Naive thymus-derived CD8-positive, alpha-beta T cell (primary cell): ENCODE measurements at places on chromosomes 7 and 10.

DNA sequence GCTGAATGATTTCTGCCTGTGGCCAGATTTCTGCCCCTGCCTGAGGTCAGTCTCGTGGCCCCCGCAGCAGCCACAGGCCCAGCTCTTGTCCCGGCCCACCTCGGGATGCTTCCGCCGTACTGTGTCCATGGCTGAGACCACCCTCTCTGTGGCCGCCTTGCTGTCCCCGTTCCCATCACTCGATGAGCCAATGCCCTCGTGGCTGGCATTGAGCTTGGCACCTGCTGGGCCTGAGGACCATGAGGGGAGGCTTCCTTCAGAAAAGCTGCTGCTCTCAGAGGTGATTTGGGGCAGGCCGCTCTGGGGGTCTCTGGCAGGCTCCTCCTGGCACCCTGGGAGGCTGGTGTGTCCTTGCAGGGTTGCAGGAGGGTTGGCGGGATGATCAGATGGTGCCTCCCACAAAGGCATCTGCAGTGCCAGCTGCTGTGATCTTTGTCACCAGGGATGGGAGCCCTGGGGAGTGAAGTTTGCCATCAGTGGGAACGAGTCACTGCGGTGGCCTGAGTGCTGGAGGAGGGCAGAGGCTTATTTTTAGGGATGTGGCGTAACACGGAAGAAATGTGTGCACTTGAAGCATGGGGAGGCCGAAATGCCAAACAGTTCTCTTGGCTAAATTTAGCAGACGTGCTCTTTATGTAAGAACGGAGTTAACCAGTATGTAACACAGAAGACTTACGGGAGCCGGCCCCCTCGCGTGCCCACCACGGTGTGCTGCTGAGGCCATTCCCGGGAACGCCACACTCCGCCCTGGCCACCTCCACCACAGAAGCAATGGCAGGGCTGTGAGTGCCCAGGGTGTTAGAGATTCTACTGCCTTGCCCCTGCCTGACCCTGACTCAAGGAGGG lies 47.7 kb downstream of the VIPR2 start:
- DNase-seq: no peak

- no peak for DNase-seq
These were observed 120.7 kb downstream of the CHN2 start for GRCh38 chr7:29315122-29315891.

DNA sequence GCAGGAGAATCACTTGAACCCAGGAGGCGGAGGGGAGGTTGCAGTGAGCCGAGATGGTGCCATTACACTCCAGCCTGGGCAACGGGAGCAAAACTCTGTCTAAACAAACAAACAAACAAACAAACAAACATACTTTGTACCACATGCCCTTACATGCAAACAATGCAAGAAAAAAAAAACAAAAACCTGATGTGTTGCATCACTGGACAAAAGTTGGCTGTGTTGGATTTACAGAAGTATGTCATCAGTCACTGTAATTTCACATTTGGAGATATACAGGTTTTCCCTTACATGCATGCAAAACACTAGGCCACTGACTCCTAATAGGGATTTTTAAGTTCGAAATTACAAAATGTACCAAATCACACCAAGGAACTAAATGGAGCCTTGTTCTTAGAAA lies 138.5 kb downstream of the SRPK2 start:
- DNase-seq: no peak

DNA sequence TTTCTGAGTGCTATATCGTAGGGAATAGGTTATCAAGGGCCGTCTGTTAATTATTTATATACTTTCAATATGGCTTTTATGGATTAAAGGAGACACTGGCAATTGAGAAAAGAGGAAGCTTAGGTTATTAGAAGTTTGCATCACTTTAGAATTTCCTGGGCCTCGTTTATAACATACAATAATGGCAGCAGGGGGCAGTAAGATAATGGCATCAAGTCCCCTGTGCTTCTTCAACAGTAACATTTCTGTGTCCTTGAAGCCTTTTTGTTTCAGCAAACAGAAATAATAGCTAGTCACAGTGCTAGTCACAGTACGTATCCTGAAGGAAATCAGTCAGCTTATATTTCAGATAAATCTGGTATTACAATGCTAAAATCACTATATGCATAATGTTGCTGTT lies 41.9 kb downstream of the SPAM1 start:
- DNase-seq: no peak

DNA sequence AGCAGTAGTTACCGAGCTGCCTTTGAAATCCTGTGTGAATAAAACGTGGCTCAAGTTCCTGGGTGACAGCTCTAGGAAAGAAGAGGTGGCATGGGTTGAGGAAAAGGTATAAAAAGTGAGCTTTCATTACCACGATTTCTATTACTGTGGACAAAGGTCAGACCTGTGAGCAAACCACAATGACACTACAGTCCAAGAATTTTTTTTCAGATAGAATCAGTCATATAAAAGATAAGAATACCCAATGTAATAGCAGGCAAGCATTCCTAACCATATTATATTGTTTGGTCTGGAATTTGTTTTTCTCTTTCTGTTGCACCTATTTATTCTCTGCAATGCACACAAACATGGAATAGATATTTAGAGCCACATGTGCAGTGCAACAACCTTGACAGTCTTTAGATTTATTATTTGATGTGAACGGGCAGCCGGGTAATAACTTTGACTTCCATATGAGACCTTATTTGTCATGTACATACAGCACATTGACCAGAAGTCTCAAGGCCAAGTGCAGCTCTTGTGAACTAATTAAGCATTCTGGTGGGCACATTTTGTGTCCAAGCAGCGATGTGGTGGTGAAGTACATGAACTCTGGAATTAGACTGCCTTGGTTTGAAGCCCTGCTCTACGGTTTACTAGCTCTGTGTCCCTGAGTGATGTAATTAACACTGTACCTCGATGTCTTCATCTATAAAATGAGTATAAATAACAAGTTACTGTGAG lies 156.8 kb downstream of the NRCAM start:
- DNase-seq: no peak

GRCh38 chr10:45581582-45582385 lies 90.8 kb downstream of the ZFAND4 start:
- DNase-seq: no peak

DNA sequence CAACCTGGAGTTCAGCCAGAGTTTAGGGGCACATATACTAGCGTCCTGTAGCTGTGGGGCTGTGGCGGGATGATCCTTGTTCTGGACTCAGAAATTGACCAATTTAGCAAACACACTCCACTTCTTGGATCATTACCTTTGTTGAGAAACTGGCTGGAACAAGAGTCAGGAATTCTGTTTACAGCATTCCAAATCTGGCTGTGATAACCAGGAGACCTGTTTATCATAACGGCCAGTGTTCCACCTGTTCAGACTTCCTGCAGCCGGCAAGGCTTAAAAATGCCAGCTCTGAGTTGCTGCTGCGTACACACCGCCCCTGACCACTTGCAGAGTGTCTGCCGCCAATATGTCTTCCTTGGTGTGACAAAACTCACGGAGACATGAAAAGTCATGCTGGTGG lies 64.8 kb downstream of the ARMC3 start:
- DNase-seq: no peak

DNA sequence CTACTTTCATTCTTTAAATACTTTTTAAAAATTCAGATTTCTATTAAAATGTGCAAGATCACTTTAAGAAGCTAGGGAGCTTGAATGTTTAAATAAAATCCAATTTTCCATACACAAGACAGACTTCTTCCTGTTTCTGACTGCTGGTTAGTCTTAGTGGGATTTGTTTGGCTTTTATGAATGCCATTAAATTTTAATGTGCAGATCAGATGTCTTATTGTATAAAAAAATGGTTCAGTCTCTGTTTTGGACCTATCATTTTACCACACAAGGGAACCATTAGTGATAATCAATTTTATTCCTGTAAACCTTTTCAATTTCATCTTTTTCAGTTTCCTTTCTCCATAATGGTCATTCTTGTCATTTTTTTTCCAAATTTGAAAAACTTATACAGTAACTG lies 63.2 kb downstream of the VCL start:
- no peak for DNase-seq
